ENCODE measurements at places on chromosomes 11 and 22.

- no peak for DNase-seq
These were observed 30.9 kb downstream of the KCNC1 start for GRCh38 chr11:17765356-17766072.

DNA sequence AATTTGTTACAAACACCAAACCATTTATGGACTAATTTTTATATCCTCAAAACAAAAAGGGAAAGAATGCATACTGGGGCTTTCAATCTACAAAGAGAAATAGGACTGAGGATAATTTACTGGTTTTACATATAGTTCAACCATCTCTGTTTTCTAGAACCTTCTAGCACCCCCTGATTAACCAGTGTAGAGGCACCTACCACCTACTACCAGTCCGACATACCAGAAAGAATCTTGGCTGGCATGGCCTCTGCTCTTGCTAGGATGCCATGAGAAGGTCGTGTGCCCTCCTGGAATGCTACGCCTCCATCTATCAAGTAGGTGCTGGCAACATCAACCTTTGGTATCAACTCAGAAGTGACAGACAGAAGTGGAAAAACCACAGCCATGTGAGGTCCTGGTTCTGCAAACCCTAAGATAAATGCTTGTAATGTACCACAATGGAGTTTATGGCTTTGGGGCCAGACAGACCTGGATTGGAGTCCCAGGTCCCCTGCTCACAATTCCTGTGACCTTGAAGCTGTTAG lies 28.2 kb downstream of the MYH9 start:
- DNase-seq = no peak

DNA sequence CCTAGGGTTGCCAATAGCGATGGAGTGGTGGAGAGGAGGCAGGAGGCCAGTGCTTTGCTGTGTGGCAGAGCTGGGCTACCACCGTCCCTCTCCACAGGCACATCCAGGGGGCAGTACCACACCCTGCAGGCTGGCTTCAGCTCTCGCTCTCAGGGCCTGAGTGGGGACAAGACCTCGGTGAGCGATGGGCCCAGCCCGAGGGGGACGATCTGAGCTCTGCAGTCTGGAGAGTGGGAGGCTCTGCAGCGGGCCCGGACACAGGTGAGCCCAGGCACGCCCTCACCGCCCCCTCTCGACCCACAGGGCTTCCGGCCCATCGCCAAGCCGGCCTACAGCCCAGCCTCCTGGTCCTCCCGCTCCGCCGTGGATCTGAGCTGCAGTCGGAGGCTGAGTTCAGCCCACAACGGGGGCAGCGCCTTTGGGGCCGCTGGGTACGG lies 2.5 kb downstream of the PKP3 start:
- DNase-seq = no peak

- DNase-seq = no peak
These were observed 32.1 kb upstream of the DGKZ start for GRCh38 chr11:46315033-46315738.

DNA sequence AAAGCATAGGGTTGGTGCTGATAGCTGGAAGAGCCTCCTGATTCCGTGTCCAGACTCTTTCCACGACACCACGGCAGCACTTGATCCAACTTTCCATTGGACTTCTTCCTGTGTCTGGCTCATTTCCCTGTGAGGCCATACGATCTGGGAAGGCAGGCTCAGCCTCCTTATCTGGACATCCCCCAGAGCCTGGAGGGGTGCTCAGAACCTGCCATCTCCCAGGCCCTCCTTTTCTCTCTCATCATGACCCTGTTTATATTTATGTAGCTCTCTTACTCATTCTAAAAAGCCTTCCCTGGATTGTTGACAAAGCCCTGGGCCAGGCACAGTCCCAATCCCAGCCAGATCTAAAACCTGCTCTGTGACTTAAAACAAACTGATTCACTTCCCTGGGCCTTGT lies 7.8 kb upstream of the BCL9L start:
- no peak for DNase-seq

GRCh38 chr11:45577752-45578151 lies 87.7 kb downstream of the CHST1 start:
- no peak for DNase-seq

Measured in GM04504 (cell line).